Tongue (tissue), 3 donors: ENCODE measurements at places on chromosomes 13 and 19.

GRCh38 chr13:94120878-94121277 lies 358.6 kb downstream of the DCT start:
- no peak for DNase-seq

DNA sequence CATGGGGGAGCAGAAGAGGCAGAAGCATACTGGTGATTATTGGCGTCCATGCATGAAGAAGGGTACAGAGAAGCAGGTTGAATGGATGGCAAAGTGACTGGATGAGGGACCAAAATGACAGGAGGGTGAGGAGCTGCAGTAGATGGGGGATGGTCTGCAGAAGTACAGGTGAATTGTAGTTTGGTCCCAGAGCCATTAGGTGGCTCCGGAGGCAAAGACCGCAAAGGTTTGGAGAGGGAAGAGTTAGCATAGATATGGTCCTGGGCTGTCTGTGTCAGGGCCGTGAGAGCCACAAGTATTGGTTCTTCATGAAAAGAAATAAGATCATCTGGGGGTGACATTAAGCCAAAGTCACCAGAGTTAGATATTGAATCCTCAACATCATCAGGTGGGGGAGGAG lies 59.0 kb upstream of the ZNF726 start:
- no peak for DNase-seq

GRCh38 chr19:46862503-46862834 lies 1.7 kb downstream of the ARHGAP35 start:
- DNase-seq, result peak; percentile 24

GRCh38 chr19:13396250-13397080 lies 109.8 kb downstream of the CACNA1A start:
- peak; percentile 65 for DNase-seq

- peak; percentile 83 for DNase-seq
These were observed 175.3 kb downstream of the ZIC5 start for GRCh38 chr13:99796175-99796819.
